ENCODE measurements at places on chromosomes 6 and 20.

DNA sequence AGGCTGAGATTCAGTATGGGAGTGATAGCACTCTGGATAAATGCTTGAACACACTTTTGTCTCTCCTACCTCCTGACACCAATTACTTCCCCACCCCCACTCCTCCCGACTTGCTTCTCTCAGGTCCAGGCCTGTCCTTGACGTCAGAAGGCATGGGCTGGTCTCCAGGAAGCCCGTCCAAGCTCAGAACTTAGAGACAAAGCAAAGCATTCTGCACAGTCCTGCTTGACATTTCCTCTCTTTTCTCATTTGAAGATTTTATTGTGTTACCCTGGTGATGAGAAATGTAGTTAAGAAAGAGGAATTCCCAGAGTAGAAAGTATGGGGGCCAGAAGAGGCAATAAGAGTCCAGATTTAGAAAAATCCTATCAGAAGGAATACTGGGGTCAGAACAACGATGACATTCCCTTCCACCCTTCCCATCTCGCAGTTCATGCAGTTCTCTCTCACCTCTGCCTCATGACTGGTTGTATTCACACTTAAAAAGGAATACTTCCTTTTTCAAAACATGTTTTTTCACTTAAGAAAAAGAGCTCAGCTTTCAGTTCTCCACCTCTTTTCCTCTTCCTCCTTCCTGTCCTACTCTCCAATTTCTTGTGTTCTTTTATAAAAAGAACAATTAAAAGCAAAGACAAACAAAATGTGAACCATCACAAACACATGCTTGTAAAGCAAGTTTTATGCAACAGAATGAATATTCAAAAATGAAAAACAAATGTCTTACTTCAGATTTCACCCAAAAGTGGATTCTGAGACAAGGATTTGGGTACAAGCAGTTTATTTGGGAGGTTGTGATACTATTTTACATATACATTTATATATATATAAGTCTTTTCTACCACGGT lies 18.5 kb upstream of the FAM184A start:
- DNase-seq, result peak; percentile 57

DNA sequence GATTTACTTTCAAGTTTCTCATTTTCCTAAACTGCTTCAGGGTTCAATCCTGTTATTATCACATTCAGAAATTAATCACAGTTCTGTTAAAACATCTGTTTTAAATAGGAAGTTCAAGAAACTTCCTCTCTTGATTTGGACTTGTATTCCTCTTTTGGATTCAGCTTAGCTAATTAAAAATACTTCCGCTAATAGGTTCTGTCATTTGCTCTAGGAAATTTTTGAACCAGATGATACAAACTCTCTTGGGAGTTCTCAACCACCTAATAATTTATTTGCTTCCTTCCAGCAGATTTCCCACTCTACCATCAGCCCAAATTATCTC lies 15.9 kb upstream of the TMEM30A start:
- DNase-seq, result no peak

DNA sequence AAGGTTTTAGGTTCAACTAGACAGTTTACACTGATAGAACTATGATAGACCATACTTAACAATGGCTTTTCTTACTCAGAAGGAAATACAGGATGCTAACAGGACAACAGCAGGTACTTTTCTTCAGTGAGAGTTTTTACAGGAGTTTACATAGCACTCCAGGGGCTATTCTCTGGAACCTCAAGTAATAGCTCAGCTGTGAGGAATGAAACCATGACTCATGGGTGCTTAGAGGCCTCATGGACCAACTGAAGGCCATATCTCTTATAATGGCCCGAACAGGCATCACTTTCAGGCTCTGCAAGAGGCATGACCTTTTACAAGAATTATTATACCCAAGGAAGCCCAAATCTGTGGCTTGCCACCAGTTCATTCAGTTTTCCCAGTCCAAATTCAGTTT lies 31.8 kb downstream of the TREML1 start:
- no peak for DNase-seq

GRCh38 chr20:47373206-47373733 lies 16.8 kb upstream of the ZMYND8 start:
- DNase-seq, result no peak

DNA sequence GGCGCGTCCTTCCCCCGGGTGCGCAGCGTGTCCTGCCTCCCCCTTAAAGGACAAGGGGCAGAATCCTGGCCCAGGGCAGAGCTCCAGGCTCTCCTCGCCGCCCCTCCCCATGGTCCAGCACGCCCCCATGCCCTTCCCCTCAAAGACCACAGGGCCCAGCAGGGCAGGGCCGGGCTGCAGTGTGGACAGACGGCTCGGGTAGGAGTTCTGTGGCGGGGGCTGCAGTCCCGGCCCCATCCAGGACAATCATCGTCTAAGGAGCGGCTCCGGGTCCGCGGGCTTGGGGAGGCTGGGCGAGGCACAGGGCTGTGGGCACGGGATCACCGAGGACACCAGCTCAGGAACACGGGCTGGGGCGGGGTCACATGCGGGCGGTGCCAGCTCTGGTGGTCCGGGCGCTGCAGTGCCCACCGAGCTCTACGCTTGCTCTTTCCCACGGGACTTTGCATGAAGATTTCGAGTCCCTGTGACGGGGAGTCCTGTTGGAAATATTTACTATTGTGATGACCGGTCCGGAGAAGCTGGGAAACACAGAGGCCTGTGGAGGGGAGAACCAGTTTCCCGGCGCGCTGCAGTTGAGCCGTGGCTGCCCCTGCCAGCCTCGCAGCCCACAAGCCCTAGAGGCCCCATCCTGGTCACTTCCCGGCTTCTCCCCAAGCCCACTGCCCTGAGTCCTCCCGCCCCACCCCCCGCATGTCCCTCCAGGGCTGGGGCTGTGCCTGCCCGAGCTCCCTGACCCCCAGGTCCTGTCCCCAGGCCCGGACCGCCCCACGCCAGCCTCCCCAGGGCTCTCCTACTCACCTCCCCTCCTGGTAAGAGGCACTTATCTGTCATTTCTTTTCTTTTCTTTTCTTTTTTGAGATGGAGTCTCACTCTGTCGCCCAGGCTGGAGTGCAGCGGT lies 20.6 kb downstream of the SLC17A9 start:
- DNase-seq, result no peak

DNA sequence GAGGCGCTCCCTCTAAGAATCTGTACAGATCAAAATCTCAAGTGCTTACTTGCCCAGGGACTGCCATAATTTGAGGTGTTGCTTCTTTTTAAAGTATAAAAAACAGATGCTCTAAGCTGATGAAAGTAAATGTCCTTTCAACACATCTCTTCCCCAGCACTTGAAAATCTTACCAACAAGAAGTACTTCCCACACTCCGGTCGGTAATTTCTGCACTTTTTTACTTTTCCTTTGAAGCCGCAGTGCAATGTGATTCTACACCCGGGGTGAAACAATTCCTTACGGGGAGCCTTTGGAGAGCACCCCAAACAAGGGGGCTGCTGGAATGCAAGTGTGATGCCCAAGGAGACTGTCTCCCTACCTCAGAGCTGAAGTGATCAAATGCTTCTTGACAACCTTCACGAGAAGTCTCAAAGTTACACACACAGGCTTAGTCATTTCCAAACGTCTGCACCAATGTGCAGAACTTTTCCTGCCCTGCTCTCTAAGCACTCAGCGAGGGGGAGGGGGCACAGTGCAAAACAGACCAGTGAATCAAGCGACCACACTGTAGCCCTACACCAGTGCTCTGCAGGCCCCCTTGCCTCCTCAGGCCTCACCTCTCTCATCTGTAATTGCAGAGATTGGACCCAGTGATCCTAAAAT lies 56.7 kb downstream of the ATXN1 start:
- DNase-seq, result no peak

DNA sequence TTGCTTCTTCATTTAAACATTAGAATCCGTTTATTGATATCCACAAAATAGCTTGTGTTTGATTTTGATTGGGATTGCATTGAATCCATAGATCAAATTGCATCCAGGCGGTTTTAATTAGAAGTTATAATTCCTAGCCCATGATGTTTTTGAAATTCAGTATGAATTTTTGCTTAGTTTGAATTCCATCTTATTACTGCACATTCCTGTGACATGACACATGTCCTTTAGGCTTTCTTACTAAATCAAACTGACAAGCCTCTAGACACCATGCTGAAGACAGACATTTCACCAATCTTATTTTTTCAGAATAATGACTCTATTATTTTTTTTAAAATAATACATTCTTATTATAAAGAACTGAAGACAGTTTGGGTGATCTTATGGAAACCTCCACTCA lies 21.4 kb upstream of the PI16 start:
- DNase-seq, result peak; percentile 61

- peak; percentile 90 for DNase-seq
Measured at GRCh38 chr6:155026022-155026705, 31.0 kb downstream of the TIAM2 start.

GRCh38 chr6:135280375-135281136 lies 99.4 kb downstream of the MYB start:
- peak; percentile 6 for DNase-seq

DNA sequence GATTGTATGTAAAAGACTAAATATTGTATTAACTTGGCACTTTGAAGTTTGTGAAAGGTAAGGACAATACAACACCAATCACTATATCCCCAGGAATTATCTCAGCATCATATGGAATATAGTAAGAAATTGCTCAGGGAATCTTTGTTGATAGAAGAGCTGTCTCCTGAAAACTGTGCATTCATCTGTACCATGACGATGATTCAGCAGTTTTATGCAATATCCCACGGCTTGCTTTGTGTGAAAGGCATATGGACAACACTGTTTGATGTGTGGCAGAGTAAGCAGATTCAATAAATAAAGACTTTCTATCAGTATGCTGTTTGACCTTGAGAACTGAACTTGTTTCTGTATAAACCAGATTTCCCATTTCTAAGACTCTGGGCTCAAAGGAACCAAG lies 147.5 kb upstream of the PLN start:
- DNase-seq, result no peak

- no peak for DNase-seq
Measured at GRCh38 chr6:16135066-16135465, 6.2 kb downstream of the MYLIP start.

GRCh38 chr6:17448165-17448564 lies 54.8 kb downstream of the CAP2 start:
- no peak for DNase-seq

GRCh38 chr6:130931683-130932082 lies 104.5 kb downstream of the SMLR1 start:
- DNase-seq, result no peak

- DNase-seq, result peak; percentile 68
Measured at GRCh38 chr6:137764464-137764863, 102.6 kb upstream of the TNFAIP3 start.

DNA sequence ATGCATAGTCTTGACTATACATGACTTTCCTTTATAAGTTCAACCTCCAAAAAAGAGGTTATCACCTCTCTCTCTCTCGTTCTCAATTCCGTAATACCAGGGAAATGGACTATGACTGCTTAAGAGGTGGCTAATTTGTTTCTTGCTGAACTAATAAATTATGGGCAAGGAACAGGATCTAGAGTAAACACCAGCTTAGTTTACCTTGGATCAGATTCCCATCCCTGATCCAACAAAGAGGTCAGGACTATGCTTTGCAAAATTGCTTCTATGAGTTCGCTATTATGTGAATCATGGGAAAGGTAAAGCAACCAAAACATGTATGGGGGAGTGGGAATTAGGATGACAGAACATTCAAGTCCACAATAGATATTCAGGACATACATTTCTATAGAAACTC lies 630.7 kb downstream of the HACE1 start:
- DNase-seq, result no peak

DNA sequence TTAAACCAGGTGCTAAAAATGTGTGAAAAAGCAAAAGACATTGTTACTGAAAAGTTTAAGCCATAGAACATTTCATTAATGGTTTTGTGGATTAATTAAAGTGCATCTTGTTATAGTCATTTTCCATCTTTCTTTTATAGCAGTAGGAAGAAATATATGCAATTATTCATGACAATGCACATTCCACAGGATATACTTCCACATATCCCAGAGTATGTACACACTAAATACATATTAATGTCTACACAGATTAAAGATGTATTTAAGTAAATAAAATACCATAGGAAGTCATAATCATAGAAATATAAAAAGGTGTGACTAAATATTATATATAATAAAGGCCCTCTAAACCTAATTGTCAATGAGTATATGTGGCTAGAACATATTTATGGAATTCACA lies 578.8 kb downstream of the PHF3 start:
- no peak for DNase-seq

DNA sequence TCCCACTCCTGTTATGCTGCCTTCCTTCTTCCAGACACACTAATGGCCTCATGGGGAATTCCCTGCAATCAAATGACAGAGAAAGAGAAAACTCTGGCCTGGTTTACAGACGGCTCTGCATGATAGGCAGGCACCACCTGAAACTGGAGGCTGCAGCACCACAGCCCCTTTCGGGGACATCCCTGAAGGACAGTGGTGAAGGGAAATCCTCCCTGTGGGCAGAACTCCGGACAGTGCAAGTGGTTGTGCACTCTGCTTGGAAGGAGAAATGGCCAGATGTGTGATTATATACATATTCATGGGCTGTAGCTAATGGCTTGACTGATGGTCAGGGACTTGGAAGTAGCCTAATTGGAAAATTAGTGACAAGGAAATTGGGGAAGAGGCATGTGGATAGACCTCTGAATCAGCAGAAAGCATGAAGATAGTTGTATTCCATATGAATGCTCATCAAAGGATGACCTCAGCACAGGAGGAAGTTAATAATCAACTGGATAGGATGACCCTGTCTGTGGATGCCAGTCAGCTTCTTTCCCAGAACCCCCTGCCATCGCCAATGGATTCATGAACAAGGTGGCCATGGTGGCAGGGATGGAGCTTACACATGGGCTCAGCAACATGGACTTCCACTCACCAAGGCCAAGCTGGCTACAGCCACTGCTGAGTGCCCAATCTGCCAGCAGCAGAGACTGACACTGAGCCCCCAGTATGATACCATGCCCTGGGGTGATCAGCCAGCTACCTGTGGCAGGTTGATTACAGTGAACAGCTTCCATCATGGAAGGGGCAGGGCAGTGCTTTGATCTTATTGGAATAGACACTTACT lies 44.5 kb upstream of the VSX1 start:
- no peak for DNase-seq

- no peak for DNase-seq
Measured at GRCh38 chr6:156890627-156891314, 113.6 kb downstream of the ARID1B start.

- no peak for DNase-seq
Measured at GRCh38 chr6:153160221-153160620, 29.1 kb upstream of the RGS17 start.

DNA sequence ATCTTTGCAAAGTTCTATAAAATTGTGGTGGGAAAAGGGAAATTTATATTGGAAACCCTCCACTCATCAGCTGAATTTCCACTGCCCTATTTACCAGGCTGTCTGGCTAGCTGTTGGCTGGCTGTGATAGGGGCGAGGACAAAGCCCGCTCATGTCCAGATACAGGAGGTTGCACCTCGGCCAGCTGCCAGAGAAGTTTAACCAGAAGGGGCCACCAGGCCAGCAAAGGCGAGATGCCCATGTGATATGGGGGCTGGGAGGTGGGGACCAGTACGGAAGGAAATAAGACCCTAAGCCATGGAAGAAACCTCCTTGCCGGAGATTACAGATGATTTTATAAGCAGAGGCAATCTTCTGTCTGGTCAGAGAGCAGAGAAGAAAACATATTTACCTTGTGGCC lies 143.8 kb downstream of the FNDC1 start:
- no peak for DNase-seq
